Liver (tissue), 10 donors: ENCODE measurements at places on chromosomes 12 and 14.

DNA sequence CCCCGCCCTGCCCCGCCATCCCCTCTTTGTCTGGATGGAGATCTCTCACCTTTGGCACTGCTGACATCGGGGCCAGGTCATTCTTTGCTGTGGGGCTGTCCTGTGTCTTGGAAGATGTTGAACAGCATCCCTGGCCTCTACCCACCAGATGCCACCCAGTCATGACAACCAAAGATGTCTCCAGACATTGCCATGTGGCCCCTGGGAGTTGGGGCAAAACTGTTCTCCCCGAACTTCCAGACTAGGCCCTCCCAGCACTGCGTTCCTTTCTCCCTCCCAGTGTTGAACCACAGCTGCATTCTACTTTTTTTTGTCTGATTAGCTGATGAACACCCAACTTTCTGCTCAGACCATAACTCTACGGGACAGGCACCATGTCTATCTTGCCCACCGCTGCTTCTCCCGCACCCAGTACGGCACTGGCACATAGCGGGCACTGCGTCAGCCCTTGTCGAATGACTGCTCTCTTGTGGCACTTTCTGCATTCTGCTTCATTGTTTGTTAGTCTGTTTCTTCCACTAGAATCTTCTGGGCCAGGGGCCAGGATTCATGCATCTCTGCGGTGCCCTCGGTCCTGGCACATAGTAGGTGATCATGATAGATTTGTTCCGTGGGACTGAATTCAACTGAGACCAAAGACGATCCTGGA lies 13.1 kb upstream of the MYL2 start:
- no peak for DNase-seq

DNA sequence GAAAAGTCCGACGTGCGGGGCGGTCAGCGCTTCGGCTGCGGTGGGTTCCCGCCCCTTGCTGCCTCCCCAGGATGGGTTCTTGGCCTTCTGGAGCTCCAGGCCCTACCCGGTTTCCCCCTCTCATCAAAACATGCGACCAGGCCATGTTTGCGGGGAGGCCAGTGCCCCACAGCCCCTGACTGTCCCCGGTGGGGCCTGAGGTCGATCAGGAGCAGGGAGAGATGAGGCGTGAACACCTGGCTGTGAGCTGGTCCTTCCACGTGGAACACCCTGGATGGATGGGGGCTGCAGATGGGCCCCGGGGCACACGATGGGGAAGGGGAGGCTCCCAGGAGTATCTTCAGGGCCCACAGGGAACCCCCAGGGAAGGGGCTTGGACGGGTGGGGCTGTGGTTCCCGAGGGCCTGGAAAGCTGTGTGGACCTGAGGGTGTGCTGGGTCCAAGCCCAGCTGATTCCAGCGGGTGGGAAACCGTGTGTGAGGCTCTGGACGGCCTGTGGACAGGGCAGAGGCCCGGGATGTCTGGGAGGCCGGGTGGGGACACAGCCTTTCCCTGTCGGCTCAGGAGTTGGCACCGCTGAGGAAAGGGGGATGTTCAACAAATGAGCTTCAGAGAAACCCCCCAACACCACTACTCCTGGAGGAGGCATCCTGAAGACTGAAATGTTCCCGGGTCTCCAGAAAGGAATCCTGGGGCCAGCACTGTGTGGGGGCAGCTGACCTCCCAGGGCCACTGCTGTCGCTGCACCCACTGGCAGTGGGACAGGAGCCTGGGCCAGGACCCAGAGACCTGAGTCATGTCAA lies 187.0 kb upstream of the C14orf180 start:
- DNase-seq: no peak

DNA sequence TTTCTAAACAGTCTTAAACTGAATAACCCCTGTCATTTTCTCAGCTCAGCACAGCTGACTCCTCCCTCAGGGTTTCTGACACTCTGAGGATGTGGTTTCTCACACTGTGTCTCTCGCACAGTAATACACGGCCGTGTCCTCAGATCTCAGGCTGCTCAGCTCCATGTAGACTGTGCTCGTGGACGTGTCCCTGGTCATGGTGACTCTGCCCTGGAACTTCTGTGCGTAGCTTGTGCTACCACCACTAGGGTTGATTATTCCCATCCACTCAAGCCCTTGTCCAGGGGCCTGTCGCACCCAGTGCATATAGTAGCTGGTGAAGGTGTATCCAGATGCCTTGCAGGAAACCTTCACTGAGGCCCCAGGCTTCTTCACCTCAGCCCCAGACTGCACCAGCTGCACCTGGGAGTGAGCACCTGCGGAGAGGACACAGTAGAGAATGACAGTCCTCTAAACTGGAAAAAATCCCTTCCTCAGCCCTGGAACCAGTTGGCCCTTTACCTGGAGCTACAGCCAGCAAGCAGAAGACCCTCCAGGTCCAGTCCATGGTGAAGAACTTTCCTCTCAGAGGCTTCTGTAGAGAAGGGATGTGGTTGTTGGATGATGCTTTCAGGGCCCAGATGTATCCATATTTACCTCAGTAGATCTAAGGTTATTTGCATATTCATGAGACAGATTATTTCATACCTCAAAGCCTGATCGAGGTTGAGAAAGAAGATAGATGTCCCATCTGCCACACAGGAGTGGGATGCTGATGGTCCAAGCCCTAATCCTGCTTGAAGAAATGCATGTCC lies 984.8 kb downstream of the TMEM121 start:
- no peak for DNase-seq

DNA sequence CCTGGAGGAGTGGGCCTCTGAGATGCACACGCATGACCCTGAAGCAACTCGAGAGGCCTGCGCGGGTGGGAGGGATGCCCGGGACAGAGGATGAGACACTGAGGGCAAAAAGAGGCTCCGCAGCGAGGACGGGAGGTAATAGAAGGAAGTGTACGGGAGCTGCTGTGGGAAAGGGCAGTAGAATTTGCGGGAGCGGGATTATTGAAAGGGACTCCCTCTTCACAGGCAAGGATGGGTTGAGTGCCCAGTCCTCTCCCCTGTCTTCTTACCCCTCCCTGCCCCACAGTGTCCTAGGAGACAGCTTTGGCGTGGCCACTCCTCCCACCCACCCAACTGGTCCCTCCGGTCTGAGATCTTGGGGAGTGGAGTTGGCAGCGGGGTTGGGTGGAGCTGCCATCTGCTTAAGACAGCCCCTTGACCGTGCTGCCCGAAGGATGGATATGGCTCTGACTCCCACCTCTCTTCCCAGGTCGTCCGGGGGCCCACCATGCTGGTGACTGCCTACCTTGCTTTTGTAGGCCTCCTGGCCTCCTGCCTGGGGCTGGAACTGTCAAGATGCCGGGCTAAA lies 15.7 kb upstream of the ESPL1 start:
- no peak for DNase-seq

- DNase-seq: peak; percentile 50
Measured at GRCh38 chr12:116508145-116509121, 50.7 kb upstream of the MAP1LC3B2 start.

- no peak for DNase-seq
Measured at GRCh38 chr14:95490727-95491451, 25.6 kb downstream of the SYNE3 start.

- DNase-seq: no peak
Measured at GRCh38 chr14:48967419-48967818, 618.8 kb downstream of the RPS29 start.

DNA sequence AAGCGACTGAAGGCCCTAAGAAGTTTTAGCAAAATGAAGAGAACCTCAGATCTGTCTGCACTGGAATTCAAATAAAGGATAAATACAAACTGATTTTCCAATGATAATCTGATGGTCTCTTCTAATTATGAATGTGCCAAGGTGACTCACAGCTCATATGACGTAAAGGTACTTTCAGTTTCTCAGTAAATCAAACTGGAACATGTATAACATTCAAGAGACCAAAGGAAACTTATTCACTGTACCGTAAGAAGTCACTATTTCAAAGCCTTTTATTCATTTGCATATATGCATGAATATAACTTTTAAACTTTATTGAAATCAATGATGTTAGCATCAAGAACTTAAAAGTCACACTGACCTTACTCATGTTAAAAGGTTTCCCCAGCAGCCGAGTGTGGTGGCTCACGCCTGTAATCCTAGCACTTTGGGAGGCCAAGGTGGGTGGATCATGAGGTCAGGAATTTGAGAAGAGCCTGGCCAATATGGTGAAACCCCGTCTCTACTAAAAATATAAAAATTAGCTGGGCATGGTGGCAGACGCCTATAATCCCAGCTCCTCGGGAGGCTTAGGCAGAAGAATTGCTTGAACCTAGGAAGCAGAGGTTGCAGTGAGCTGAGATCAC lies 52.2 kb downstream of the ATXN2 start:
- no peak for DNase-seq

DNA sequence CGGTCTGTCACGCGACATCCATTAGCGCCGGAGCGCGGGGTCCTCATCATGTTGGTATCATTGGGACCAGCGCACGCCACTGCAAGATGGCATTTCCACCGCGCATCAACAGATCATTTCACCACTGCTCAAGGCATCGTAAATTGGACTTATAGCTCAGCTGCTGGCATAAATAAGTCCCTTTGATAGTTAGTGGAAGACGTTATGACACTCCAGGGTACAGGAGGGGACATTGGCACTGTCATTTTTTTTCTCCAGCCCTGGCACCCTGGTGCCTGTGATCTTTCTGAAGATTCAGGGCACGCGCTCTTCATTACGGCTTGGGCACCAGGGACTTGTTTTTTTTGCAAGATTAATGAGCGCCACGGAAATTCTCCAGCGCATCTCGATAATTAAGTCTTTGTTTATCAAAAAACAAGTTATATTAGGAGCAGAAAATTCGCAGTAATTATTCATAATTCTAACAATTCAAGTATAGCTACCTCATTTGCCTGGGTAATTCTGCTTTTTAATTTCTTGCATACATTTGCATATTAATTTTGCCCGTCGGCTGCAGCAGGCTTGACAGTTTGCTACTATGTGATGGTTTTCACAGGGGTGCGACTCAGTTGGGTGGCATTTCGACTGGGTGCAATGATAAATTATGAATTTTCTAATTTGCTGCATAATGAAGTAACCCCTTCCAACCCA lies 167.7 kb downstream of the VRK1 start:
- DNase-seq: no peak

- DNase-seq: peak; percentile 36
Measured at GRCh38 chr14:51650716-51651387, 858 bp upstream of the FRMD6 start.

DNA sequence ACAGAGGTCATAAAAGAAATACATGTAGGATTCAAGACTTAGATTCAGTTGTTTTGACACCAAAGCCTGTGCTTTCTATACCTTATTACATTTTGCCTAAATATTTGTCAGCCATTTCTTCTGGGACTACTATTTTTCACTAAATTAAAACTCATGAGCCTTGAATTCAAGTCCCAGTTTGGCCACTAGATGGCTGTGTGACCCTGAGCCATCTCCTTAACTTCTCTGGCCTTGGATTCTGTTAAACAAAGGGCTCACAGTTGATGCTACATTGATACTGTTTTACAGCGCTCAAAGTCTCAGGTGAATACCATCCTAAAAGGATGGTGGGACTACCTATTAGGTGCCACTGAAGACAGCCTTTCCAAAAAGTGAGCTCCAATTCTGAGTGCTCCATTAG lies 39.6 kb upstream of the CCDC198 start:
- DNase-seq: no peak

DNA sequence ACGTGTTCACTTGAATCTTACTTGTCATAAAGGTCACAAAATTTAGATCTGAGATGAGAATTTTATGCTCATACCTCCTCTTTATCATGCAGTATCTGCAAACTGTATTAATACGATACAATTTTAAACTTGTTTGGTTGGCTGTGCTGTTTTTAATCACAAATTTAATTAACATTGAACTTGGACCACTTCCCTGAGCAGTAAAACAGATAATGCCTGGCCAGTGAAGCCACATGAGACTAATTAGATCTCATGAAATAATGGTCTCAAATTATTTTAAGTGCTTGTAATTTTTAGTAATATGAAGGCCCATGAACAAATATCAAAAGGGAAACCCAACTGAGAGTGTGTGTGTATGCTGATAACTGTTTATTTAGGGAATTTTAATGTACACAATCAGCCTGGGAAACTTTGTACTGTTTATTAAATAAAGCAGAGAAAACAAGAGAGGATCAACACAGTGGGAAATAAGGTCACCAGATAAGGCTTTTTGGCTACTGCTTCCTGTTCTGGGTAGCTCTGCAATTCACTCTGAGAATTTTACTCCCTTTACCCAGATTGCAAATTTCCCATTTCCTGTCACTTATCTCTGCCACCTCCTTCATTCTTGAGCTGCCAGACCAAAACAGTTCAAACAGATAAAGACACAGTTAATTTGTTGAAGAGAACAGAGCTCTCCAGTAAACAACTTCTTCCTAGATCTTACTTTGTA lies 61.6 kb upstream of the GNPNAT1 start:
- DNase-seq: no peak

GRCh38 chr12:5364036-5364770 lies 67.7 kb upstream of the NTF3 start:
- DNase-seq: no peak

GRCh38 chr14:37709419-37710195 lies 114.2 kb downstream of the TTC6 start:
- no peak for DNase-seq

GRCh38 chr14:42353315-42353714 lies 746.6 kb downstream of the LRFN5 start:
- DNase-seq: no peak

GRCh38 chr12:90757957-90758356 lies 197.0 kb downstream of the CCER1 start:
- DNase-seq: no peak

DNA sequence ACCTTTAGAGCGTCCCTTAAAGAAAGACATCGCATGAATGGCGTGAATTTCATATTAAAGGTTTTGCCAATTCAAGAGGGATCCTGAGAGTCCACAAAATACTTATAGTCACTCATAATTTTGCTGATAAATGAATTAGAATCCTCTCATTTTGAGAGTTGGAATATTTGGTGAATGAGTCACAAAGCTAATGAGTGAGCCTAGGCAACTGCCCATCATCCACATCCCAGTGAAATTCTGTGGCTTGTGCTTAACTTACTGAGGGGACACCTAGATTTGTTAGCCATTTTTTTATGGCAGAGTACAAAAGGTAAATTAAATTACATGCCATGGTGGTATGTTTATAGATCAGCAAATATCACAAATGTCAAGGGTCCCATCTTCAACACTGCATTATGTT lies 12.7 kb upstream of the NOXRED1 start:
- no peak for DNase-seq

- DNase-seq: no peak
Measured at GRCh38 chr12:127559349-127560040, 707.5 kb upstream of the TMEM132C start.

DNA sequence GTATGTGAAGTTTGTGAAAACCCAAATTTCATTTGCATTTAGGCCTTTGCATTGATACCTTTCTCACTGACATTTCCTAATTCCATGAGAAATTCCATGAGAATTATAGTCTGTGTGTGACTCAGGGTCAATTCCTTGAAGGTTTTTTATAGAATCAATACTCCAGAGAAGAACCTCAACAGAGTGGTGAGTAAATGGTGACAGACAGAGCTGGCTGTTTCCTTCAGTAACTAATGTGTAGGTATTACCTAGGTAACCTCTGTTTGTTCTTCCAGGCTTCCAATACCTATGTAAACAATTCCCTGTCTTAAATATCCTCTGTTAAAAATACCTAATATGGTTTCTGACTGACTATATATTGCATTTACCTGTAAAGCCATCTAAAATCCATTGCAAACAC lies 117.0 kb downstream of the TTC8 start:
- no peak for DNase-seq
